ENCODE measurements at places on chromosomes 3 and 15. TPM values are rescaled to one million over a fixed set of nuclear protein-coding genes. Genes with fewer than 3 reads are reported as not detected.

DNA sequence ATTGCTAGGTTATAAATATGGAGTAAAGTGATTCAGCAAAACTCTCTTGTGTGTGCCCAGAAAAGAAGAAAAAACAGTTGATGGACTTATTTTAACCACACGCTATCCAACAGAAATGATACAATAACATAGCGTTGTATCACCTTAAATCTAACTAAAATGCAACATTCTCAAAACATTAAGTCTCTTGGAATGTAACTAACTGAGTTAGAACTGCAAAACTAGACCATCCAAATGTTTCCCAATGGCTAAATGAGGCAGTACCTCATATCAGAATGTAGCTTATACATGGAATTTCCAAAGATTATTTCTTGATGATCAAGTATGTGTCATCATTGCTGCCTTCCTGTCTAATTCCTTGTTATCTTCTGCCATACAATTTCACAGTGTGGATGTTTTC, 187.9 kb downstream of the CNTN3 start:
- DNase-seq = no peak

DNA sequence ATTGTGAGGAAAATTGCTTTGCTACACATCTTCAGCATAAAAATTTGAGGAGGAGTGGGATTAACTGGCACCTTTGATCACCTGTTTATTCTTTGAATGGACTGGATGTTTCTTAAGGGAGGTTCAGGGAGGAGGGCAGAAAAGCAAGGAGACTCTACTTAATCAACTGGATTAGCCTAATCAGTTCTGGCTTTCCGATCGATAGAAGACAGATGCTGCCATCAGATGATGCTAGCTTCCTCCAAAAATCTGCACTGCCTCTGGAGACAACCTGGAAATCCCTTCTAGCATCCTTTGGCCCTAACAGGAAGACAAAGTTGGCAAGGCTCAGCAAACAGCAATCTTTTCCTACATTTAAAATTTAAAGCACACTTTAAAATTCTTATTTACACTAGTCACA, 197.8 kb downstream of the EBLN2 start:
- DNase-seq = no peak

DNA sequence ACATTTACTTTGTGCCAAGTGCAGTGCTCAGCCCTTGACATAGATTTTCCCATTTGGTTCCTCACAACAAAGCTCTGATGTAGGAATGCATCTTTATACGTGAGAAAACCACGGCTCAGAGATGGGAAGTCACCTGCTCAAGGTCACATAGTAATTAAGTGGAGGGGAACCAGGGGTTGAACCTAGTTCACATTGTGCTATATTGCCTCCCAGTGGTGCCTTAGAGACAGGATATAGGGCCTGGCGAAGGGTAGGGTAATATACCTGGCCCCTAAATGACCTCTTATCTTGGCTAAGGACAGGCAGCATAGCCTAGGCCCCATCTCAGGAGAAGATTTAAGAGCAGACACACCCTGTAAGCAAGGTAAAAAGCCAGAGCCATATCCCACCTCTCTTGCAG, 71.5 kb downstream of the FOXP1 start:
- DNase-seq = no peak

DNA sequence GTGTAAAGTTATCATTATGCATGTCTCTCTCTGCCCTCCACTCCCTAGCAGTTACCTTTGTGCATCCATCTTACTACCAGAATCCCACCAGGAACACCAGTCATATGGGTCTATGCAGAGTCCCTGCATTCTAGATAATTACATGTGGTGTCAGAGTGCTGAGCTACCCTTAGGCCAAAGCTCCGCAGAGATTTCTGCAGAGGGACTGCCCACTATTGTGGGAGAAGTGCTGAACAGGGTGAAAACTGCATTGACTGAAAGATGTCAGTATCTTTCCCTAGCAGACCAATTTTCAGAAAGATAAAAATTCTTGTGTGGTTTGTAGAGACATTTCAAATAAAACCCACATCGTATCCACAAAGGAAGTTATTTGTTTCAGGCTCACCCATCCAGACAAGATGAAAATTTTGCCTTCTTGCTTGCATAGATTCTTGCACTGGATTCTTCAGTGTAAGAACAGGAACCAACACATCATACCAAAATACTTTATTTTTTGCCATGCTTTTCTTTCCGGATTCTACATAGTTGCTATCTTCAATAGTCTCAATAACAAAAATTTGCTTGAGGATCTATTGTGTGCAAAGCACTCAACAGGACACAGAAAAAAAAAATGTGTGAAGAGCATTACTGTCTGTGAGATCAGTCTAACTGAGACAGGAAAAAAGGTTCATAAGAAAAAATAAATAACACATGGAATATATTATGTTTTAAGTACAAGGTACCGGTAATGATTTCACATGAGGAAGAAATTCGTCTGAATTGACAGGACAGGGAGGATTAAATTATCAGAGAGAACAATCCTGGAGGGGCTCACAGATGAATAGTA, 32.0 kb upstream of the CCDC80 start:
- DNase-seq = no peak

Gene MST1R
- 3.7 TPM for total RNA-seq

GRCh38 chr3:126870608-126871210, 112.2 kb upstream of the PLXNA1 start:
- DNase-seq = no peak

Gene GOLGA8S
- 0.42 TPM for total RNA-seq

DNA sequence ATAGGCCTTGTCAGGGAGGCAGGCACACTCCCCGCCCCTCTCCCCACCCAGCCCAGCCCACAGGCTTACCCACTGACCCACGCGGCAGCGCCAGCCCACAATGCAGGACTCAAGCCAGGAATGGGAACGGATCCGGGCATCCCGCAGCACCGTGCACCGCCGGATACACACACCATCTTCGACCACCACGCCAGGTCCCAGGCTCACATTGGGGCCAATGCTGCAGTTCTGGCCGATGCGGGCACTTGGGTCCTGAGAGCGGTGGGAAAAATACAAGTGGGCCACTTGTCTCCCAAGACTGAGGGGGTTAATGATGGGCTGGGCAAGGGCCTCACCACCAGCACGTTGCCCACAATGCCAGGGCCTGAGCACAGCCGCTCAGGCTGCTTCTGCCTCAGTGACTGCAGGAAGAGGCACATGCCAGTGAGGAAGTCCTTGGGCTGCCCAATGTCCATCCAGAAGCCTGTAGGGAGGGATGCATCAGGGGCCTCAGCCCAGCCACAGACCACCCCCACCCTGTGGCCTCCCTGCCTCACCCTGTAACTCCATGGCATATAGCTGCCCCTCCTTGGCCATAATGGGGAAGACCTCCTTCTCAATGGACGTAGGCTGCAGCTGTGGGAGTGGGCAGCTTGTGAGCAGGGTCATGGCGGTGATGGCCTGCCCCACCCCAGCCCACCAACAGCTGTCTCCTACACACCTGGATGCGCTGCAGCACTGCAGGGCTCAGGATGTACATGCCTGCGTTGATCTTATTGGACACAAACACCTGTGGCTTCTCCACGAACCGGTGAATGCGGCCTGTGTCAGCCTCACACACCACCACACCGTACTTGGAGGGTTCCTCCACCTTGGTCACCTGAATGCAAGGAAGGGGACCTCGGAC, 1.6 kb downstream of the GMPPB start:
- DNase-seq = no peak

Gene KLHL6
- 10.2 TPM for total RNA-seq

DNA sequence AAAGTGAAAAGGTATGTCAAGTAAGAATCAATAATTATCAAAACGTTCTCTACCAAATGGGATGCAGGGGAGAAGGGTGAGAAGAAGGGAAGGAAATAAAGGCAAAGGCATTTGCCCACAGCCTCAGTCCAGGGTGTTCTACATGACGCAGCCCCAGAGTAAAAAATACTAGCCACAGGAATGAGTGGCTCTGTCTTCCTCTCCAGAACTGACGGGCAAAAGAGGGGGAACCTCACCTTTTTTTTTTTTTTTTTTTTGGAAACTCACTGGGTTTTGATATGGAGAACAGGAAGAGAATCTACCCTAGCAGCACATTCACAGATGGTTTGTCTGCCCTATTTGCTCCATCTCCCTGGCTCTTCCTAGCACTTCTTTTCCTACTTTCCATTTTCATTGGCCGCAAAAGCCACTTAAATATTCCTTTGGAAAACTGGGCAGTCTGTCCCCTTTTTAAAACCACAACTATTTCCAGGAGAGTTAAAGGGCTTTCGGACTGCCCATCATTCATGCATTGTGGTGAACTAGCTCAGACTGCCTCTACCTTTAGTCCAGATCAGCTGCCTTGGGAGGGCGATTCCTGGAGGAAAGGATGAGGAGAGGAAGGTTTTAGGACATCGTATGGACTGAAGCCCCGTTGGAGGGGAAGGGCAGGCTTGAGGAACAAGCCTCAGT, 28.2 kb downstream of the B3GNT5 start:
- DNase-seq = no peak

- DNase-seq = no peak
Measured at GRCh38 chr3:197124713-197125112, 95.1 kb upstream of the MELTF start.

Gene IGDCC3
- total RNA-seq = not detected

- no peak for DNase-seq
Measured at GRCh38 chr3:42499478-42499871, 3.0 kb upstream of the VIPR1 start.

Gene INKA1
- total RNA-seq = 6.4 TPM

GRCh38 chr3:34254285-34254684, 455.9 kb downstream of the PDCD6IP start:
- DNase-seq = no peak

Gene FGF12
- 1.5 TPM for total RNA-seq

Gene SELENOS
- total RNA-seq = 92.6 TPM

Gene ZNF80
- not detected for total RNA-seq

DNA sequence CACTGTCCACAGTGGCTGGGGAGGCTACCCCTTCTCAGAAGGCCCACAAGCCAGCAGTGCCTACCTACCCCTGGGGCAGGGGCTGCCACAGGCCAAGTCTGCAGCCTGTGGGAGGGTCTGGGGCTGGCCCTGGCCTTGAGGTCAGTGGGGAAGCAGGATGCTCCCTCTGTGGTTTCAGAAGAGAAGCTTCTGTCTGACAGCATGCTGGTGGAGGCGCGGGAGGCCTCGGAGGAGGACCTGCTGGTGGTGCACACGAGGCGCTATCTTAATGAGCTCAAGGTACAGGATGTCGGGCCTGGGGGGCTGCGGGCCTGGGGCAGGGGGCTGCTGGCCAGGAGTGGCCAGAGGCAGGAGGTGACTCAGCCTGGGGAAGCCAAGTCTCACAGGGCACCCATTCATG, 3.2 kb downstream of the HDAC11 start:
- DNase-seq = no peak

DNA sequence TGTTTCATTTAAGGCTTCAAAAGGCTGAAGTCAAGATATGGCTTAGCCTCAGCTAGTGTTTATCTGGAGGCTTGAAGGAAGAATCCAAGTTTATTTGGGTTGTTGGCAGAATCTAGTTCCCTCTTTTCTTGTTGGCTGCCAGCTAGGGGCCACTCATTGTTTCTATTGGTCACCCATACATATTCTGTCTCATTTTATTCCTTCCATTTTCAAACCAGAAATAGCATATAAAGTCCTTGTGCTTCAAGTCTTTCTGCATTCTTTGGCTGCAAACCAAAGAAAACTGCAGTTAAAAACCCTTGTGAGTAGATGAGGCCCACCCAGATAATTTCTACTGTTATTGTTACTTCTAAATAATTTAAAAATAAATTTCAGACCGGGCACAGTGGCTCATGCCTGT, 301.7 kb downstream of the OXSM start:
- DNase-seq = no peak

DNA sequence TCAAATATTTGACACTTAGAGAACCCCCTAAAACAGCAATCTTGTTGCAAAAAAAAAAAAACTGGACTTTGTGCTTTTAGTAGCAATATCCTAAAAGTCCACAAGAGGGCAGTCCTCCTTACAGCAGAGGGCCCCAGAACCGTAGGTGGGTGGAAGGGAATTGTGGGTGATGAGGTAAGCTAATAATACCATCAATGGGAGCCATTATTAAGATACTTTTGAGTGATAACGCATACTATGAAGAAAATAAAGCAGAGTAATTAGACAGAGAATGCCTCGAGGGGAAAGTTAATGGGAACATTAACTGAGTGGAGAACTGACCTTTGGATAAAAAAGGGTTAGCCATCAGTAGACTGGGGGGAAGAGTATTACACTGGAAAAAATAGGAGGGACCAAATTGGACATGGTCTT, 229.9 kb downstream of the THRB start:
- DNase-seq = no peak

- no peak for DNase-seq
Measured at GRCh38 chr3:72082776-72083462, 298.0 kb upstream of the PROK2 start.

DNA sequence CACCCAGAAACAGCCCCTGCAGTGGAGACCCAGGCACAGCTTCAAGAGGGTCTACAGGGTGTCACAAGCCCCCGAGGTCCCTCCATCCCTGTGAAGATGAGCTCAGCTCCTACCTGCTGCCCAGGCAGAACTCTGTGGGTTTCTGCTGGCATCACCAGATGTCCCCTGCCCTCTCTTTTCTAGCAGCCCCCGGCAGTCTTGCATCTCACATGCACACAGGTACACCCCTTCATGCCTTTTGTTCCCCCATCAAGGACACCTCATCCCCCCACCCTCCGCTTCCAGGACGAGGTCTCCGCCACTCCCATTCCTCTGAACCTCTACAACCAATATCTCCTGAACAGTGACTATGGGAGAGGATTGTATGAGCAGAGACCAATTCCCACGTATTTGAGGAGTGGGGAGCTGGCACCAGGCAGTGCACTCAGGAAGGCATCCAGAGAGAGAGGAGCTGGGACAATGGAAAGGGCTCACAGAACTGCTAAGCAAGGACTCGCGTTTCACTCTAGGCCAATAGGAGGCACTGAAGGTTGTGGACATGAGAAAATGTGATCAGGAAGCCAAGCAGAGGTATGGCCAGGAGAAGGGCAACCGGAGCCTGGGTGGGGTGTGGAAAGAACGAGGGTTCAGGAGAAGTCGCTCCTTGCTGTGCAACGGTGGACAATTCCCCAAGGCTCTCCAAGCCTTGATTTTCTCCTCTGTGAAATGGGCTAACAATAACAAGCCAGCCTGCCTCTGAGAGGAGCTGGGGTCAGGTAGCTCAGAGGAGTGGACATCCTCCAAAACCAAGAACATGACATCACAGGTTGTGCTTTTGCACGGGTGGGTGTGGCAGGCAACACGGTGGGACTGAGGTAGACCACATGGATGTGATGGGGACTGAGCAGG, 115.2 kb downstream of the CHSY1 start:
- DNase-seq = no peak

GRCh38 chr3:29226706-29227105, 54.2 kb upstream of the RBMS3 start:
- no peak for DNase-seq

- DNase-seq = no peak
Measured at GRCh38 chr15:68235022-68235421, 5.5 kb upstream of the CLN6 start.

GRCh38 chr3:130539005-130539404, 22.0 kb downstream of the COL6A6 start:
- DNase-seq = no peak

All from thoracic aorta (tissue), 2 donors.